ENCODE measurements at places on chromosomes 4 and X.

- DNase-seq, result no peak
Measured at GRCh38 chr4:17296921-17297890, 214.7 kb downstream of the QDPR start.

- no peak for DNase-seq
Measured at GRCh38 chr4:116400480-116400879, 684.9 kb downstream of the TRAM1L1 start.

GRCh38 chrX:107025545-107025944 lies 25.5 kb upstream of the MORC4 start:
- peak; percentile 7 for DNase-seq

GRCh38 chrX:20427173-20427770 lies 160.6 kb upstream of the RPS6KA3 start:
- no peak for DNase-seq

- DNase-seq, result no peak
Measured at GRCh38 chrX:79366556-79366872, 620 bp downstream of the ITM2A start.

GRCh38 chr4:187176261-187176910 lies 452.7 kb upstream of the FAT1 start:
- DNase-seq, result no peak

- no peak for DNase-seq
Measured at GRCh38 chrX:10077425-10078188, 79.2 kb upstream of the CLCN4 start.

GRCh38 chrX:457292-457679 lies 70.6 kb upstream of the PPP2R3B start:
- no peak for DNase-seq

- peak; percentile 85 for DNase-seq
Measured at GRCh38 chr4:177119021-177119471, 190.6 kb upstream of the NEIL3 start.

- peak; percentile 24 for DNase-seq
Measured at GRCh38 chrX:11970578-11971359, 167.5 kb upstream of the FRMPD4 start.
